ENCODE measurements at places on chromosomes 12 and 14. TPM values are rescaled to one million over a fixed set of nuclear protein-coding genes. Genes with fewer than 3 reads are reported as not detected.
A peak's percentile ranks its signal among the peaks of the same experiment; 100 is the strongest.

DNA sequence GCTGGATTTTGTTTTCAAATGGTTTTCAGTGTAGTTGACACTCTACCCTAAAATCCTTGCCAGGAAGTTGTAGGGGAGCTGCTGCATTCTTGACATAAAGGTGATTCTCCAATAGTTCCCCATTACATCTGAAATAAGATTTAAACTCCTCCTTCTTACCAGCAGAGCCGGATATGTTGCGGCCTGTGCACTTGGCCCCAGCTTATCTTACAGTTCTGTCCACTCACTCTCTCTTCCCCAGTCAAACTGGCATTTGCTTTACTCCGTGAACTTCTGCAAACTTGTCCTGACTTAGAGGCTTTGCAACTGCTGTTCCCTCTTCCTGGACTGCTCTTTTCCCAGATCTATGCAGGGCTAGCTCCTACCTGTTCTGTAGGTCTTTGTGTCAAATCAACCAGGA, 929.5 kb downstream of the VRK1 start:
- H3K4me1 ChIP-seq, result peaks cover 51% of the 10 kb centered on the region
- H3K4me3 ChIP-seq, result no peak overlapping the region
- peak overlapping the region; percentile 81 for H3K27ac ChIP-seq
- no peak for DNase-seq
- no peaks in the 10 kb centered on the region for H3K27me3 ChIP-seq
- H3K36me3 ChIP-seq, result no peaks in the 10 kb centered on the region

The AMN1 gene
- 12.5 TPM for total RNA-seq

The MIP gene
- total RNA-seq, result not detected

DNA sequence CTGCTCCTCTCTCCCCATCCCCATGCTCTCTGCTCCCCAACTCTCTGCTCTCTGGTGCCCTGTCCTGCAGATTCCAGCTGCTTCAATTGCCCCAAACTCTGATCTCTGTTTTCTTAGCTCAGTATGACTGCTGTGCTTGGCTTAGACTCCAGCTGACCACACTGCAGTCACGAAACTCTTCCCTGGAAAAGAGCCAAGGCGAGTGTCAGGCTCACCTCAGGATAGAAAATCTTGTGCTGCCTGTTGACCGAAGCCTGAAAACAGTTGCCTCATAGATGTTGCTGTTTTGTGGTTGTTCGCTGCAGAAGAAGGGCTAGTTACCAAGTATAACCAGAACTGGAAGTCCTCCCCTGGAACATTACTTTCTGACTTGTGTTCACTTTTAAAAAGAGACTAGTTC, 6.7 kb upstream of the STON2 start:
- no peaks in the 10 kb centered on the region for H3K36me3 ChIP-seq
- no peak overlapping the region for H3K27ac ChIP-seq
- no peak overlapping the region for H3K4me3 ChIP-seq
- DNase-seq, result no peak
- no peaks in the 10 kb centered on the region for H3K27me3 ChIP-seq
- no peaks in the 10 kb centered on the region for H3K4me1 ChIP-seq

DNA sequence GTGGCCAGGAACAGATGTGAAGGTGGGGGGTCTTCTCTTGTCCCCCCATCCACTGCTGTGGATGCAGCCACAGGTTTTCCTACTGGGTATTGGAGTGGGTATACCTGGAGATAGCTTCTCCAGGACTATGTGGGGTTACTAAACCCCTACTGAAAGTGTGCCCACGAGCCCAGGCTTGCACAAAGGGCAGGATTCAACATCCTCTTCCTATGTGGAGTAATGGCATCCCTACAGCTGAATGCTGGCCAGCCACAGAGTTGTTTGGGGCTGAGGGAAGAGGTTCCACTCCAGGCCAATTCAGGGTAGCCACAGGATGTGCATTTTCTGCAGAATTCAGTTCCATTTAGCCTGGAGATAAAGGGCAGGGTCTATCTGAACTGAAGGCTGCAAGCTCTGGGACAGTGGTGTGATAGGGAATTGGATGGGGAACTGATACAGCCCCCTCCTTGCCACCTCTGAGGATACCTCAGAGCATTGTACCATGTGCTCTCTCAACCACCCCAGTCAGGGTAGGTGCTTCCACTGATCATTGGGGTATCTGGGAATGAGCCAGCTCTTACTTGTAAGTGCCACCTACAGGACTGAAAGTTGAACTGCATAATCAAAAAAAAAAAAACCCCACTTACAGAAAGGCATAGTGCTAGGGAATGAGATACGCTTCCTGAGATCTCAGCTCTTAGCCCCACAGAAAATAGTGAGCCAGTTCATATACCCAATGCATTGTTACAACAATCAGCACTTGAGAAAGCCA, 187.1 kb downstream of the KITLG start:
- no peak overlapping the region for H3K27ac ChIP-seq
- no peaks in the 10 kb centered on the region for H3K4me1 ChIP-seq
- H3K36me3 ChIP-seq, result no peaks in the 10 kb centered on the region
- peaks cover 6% of the 10 kb centered on the region for H3K27me3 ChIP-seq
- DNase-seq, result no peak

GRCh38 chr12:78128211-78128610, 297.5 kb downstream of the NAV3 start:
- no peaks in the 10 kb centered on the region for H3K27me3 ChIP-seq
- no peak overlapping the region for H3K27ac ChIP-seq
- H3K4me1 ChIP-seq, result no peaks in the 10 kb centered on the region
- DNase-seq, result no peak

- H3K36me3 ChIP-seq, result no peaks in the 10 kb centered on the region
- DNase-seq, result no peak
- no peak within 1 kb of the TSS for H3K27ac ChIP-seq
- H3K27me3 ChIP-seq, result peaks cover 11% of the 10 kb centered on the region
- no peak within 1 kb of the TSS for H3K4me3 ChIP-seq
These were observed at the start of gene TBPL2 for GRCh38 chr14:55440385-55440784. TSS of gene TBPL2 (minus strand) at chr14:55440616. CDS start at chr14:55440449, 167 bp downstream.

- no peak for DNase-seq
- no peak overlapping the region for H3K27ac ChIP-seq
- no peaks in the 10 kb centered on the region for H3K36me3 ChIP-seq
- H3K4me1 ChIP-seq, result no peaks in the 10 kb centered on the region
These were observed 7.2 kb upstream of the CCDC197 start for GRCh38 chr14:93989939-93990338.

DNA sequence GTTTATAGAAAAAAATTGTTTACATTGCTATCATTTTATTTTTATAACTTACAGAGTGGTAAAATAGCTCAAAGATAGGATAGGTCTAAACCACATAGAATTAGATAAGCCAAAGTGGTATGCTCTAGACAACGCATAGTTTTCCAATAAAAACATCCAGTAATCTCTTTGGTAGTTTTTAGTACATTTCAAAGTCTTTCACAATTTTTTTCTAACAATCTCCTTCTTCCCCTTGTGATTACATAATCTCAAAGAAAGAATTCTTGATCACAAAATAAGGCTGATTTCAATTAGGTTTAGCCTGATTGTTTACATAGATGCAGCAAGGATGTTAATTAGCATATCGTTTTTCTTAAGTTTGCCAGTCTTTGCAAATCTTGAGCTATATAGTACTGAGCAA, 460.0 kb downstream of the FUT8 start:
- H3K4me3 ChIP-seq, result no peak overlapping the region
- no peaks in the 10 kb centered on the region for H3K36me3 ChIP-seq
- DNase-seq, result no peak
- no peaks in the 10 kb centered on the region for H3K27me3 ChIP-seq

DNA sequence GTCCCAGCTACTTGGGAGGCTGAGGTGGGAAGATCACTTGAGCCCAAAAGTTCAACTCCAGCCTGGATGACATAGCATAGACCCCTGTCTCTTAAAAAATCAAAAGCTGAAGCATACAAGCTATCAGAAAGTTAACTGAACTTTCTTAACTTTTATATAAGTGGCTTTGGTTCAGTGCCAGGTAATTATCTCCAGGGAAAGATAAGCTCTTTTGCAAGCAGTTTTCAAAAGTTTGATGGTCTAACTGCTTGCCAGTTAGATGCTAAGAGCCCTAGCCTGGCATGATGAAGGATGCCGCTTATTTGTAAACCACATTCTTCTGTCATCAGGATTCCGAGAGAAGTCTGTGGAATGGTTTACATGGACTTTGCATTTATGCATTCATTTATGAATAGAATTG, 409.1 kb downstream of the AEBP2 start:
- H3K4me1 ChIP-seq, result no peaks in the 10 kb centered on the region
- no peaks in the 10 kb centered on the region for H3K27me3 ChIP-seq
- H3K27ac ChIP-seq, result no peak overlapping the region
- no peak for DNase-seq

The CLECL1 gene
- total RNA-seq, result 4.1 TPM

- H3K4me1 ChIP-seq, result peaks cover 41% of the 10 kb centered on the region
- DNase-seq, result no peak
- H3K4me3 ChIP-seq, result no peak overlapping the region
- no peaks in the 10 kb centered on the region for H3K36me3 ChIP-seq
- no peak overlapping the region for H3K27ac ChIP-seq
- H3K27me3 ChIP-seq, result no peaks in the 10 kb centered on the region
These were observed 293.9 kb downstream of the RPAP3 start for GRCh38 chr12:47411966-47412365.

GRCh38 chr12:27762757-27763156, 17.3 kb upstream of the KLHL42 start:
- peaks cover 3% of the 10 kb centered on the region for H3K36me3 ChIP-seq
- H3K4me1 ChIP-seq, result no peaks in the 10 kb centered on the region
- no peak for DNase-seq
- no peak overlapping the region for H3K4me3 ChIP-seq
- no peak overlapping the region for H3K27ac ChIP-seq

DNA sequence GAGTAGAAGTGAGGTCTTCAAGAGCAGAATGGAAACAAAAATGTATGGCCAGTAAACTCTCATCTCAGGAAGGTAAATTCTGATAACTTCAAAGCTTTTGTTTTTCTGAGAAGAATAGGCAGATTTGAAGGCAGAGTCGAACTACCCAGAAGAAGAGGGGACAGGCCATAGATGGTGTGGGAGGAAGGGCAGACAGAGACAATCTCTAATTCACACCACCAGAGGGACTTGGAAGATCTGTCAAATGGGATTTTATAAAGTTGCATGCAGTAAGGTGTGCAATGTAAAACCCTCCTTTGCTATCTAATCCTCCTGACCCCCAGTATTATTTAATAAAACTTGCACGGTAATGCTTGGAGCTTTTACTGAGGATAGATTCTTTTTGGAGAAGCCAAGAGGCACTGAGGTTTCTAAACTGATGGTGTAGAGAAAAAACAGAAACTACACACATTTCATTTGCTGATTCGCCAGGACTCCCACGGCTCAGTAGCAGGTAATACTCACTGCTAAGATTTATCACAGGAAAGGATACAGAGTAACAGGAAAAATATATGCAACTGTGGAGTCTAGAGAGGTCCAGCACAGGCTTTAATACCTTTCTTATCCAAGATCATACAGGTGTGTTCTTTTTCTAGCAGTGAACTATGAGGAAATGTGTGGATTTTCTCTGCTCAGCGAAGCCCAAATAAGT, 18.3 kb downstream of the SLC38A2 start:
- no peaks in the 10 kb centered on the region for H3K27me3 ChIP-seq
- H3K4me3 ChIP-seq, result no peak overlapping the region
- no peaks in the 10 kb centered on the region for H3K4me1 ChIP-seq
- peaks cover 7% of the 10 kb centered on the region for H3K36me3 ChIP-seq
- DNase-seq, result no peak

The TPH2 gene
- 0.23 TPM for total RNA-seq
